ENCODE measurements at places on chromosomes 2 and 18.
A peak's percentile ranks its signal among the peaks of the same experiment; 100 is the strongest.

GRCh38 chr2:115543024-115543423, 1100.6 kb downstream of the DPP10 start:
- no peak for DNase-seq

DNA sequence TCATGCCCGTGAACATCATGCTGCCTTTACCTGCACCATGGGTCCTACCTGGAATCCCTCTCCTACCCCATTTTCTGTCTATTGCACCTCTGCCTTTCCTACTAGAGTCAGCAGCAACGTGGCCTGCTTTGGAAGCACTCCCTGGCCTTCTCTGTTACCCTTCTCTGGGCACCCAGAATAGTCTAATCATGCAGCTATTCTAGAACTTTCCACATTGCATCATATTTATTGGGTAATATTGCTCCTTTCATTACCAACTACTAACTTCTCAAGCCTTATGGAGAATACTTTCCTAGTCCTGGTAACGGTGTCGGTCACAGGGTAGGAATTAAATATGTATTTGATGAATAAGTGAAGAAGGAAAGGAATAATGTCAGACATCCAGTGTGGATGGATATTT, 33.3 kb upstream of the CREG2 start:
- no peak for DNase-seq

GRCh38 chr2:145032791-145033190, 512.9 kb upstream of the ZEB2 start:
- DNase-seq = no peak

- no peak for DNase-seq
These were observed 71.7 kb downstream of the DNMT3A start for GRCh38 chr2:25270061-25270460.

DNA sequence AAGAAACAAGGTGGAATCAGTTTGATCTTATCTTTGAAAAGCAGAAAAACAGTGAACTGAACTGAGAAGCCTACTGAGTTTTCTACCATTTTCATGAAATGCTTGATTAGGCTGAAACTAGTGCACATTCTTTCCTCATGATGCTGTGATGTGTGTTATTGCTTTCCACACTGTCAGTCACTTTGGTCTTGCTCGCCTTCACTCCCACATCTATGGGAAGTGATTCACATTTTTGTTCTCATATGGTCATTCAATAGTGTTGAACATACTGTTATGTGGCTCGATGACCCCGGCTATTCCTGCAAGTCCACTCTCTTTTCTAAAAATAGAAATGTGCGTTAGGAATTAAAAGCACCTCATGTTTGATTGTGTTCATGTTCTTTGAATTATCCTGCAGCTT, 129.7 kb downstream of the TGIF1 start:
- DNase-seq = no peak

- no peak for DNase-seq
These were observed 60.4 kb upstream of the CDKL4 start for GRCh38 chr2:39304200-39304599.

DNA sequence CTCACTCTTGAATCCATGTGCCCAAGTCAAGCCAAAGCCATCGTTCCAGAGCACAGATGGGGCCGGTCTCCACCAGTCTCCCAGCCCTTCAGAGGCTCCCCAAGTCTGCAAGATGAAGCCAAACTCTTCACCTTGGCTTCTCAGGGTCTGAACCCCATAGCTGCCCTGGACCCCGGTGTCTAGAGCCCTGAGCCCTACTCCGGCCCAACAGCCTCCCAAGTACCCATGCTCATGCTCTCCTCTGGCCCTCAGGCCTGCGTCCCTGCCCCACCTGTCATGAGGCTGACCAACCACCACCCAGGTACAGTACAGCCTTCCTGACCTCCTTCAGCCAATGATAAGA, 46.0 kb downstream of the ZNF516 start:
- no peak for DNase-seq

DNA sequence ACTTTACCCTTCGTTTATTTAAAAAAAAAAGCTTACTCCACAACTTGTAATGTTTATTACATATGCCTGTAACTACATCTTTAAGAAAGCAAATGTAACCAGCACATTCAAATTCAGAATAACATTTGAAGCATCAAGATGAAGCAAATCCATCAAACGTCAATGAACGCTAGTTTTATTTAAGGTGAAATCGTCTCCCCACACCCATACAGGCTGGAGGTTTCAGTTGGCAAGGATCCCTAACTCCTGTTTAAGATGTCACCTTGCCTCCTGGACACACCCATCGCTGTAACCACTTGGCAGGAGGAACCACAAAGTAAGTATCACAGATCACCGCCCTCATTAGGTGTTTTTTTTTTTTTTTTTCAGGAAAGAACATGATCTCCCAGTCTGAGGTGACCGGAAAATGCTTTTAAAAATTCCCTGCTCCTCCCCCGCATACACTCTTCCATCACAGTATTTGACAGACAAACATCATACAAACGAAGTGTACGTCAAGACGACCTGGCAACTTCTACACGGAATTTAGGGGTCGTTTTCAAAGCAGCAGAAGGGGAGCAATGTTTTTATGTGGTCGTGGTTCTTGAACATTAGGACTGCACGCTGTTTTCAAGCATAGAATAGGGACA, 19.7 kb upstream of the STPG4 start:
- DNase-seq = peak; percentile 72

GRCh38 chr2:29123617-29124349, 8.6 kb downstream of the CLIP4 start:
- no peak for DNase-seq

DNA sequence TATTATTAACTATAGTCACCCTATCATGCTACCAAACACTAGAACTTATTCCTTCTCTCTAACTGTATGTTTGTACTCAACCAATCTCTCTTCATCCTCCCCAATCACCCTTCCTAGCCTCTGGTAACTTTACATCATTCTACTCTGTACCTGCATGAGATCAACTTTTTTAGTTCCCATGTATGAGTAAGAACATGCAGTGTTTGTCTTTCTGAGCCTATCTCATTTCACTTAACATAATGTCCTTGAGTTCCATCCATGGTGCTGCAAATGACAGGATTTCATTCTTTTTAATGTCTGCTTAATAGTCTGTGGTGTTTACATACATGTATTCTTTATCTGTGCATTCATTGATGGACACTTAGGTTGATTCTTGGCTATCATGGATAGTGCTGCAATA, 108.9 kb upstream of the RFX8 start:
- DNase-seq = no peak

DNA sequence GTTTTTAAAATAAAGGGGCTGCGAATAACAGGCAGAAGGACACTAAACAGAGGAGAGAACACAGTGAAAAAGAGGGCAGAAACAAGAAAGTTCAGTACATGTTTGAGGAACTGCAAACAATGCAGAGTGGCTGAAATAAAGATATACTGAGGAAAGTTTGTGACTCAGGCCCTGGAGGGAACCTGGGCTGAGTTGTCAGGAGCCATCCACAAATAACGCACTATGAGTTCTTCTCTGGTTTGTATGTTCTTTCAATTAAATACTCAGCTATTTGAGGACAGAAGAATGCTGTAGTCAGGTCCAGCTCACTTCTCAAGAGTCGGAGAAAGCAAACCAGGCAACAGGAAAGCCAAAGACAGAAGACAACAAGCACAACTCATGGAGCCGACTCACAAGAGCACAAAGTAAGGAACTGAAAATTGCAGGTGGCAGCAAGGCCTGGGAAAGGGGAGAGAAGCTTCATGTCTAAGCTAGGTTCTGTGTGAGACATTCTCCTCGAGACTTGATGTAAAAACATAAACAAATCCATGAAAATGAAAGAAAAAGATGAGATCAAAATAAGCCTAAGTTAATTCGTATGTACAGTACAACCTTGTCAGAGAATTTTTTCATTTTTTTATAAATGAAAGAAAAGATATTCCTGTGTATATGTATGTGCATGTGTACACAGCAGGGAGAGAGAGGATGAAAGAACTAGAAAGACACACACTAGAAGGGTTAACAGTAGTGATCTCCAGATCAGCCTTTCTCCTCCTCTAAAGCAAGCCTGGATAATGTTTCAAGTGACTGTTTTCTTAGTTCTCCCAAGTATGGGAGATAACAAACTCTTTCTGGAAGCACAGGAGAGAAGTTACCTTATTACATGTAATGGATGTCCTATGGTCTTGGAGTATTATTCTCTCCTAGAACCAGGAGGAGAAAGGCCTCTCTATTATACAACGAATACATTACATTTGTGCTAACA, 41.5 kb downstream of the CHN1 start:
- no peak for DNase-seq
